ENCODE measurements at places on chromosomes 2 and 18.

DNA sequence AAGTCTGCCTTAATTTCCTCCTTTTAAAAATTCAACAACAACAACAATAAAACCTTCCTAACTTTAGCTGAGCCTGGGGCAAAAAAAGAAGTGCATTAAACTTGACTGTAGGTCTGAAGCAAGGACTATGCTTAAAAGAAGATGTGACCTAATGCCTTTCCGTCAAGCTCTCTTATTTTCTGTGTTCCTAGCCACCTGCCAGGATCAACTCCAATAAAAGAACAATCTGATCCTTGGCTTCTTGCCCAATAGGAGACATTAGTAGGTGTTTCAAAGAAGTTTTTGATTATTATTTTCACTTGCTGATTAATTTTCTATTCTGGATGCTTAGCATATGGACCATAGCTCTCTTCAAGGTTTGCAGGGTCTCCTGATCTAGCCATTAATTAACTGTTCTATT lies 237.5 kb downstream of the STK39 start:
- DNase-seq = no peak

DNA sequence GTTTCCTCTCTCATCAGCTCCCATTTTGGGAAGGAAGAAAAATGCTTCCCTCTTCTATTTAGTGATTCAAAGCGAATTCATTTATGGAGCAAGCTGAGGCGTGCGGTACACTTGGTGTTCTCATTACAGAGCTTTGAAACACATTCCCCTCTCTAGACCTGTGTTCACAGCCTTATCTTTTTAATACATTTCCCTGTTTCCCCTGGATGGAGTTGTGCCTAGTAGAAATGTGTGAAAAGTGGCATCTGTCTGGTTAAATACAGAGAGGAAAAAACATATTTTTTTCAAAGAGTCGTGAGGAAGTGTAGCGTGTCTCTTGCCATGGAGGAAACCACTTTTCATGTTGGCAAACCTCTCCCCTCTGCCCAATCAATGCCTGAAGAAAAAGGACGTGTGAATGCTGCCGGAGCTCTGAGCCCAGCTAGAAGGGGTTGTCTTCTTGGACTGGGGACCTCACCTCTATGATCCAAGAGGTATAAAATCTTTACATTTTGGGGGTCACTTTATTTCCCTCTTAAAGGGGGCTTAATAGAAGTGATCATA lies 52.4 kb downstream of the DPP4 start:
- no peak for DNase-seq

GRCh38 chr2:237137626-237138323 lies 52.1 kb downstream of the COPS8 start:
- DNase-seq = no peak

- DNase-seq = no peak
These were observed 42.4 kb downstream of the SLC14A2 start for GRCh38 chr18:45657357-45658335.

GRCh38 chr2:104976603-104977120 lies 61.2 kb upstream of the MRPS9 start:
- no peak for DNase-seq

GRCh38 chr2:151437630-151438029 lies 27.9 kb downstream of the RIF1 start:
- DNase-seq = no peak

GRCh38 chr18:50179465-50179864 lies 15.5 kb downstream of the MYO5B start:
- DNase-seq = no peak

- DNase-seq = no peak
These were observed 271.9 kb downstream of the PHLPP1 start for GRCh38 chr18:62987055-62987830.

GRCh38 chr2:66875941-66876462 lies 441.1 kb downstream of the MEIS1 start:
- no peak for DNase-seq

DNA sequence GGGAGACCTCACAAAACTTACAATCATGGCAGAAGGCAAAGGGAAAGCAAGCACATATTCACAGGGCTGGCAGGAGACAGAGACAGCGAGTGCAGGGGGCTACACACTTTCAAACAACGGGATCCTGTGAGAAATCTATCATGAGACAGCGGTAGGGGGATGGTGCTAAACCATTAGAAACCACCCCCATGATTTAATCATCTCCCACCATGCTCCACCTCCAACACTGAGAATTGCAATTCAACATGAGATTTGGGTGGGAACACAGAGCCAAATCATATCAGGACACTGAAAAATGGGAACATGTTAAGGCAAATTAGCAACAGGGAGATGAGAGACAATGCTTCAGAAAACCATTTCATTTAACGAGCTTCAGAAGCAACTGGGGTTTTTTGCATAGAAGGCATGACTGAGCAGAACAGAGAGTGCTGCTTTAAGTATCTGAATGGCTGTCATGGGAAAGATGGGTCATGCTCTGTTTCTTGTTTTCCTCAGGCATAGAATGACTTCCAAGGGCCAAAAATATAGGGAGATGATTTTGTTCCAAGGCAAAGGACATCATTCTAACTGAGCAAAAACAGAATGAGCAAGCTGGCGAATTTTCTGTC lies 100.8 kb upstream of the MAP2 start:
- DNase-seq = no peak

- no peak for DNase-seq
These were observed 365.0 kb upstream of the CDH2 start for GRCh38 chr18:28541934-28542333.

- no peak for DNase-seq
These were observed 505.0 kb upstream of the ID2 start for GRCh38 chr2:8176887-8177286.

DNA sequence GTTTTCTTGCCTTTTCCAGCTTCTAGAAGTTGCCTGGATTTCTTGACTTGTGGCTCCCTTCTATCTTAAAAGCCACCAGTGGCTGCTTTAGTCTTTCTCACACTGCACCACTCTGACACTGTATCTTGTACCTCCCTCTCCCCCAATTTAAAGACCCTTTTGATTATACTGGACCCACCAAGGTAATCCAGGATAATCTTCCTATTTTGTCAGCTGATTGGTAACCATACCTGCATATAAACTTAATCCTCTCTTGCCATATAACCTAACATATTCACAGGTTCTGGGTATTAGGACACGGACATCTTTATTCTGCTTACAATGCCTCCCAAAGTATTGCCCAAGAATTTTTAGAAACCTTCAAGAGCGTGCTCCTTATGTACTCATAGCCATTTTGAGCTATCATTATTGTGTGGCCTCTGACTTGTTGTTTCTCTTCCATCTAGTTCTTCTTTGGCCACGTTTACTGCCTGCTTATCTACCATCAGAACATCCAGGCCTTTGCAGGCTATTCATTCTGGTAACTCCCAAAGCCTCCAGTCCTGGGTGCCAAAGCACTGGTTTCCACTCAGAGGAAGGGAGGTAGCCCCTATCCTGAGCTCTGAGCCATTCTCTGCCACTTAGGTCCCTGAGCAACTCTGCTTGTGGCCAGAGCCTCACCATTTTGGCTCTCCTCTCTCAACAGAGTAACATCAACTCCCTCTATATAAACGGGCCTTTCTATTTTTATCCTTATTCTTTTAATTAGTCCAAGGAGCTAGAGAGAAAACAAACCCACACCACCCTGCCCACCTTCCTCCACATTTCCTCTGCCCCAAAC lies 70.8 kb downstream of the MYO3B start:
- no peak for DNase-seq

- DNase-seq = no peak
These were observed 529.8 kb upstream of the VRK2 start for GRCh38 chr2:57516698-57517340.

GRCh38 chr2:220276741-220277444 lies 649.5 kb downstream of the SLC4A3 start:
- no peak for DNase-seq

DNA sequence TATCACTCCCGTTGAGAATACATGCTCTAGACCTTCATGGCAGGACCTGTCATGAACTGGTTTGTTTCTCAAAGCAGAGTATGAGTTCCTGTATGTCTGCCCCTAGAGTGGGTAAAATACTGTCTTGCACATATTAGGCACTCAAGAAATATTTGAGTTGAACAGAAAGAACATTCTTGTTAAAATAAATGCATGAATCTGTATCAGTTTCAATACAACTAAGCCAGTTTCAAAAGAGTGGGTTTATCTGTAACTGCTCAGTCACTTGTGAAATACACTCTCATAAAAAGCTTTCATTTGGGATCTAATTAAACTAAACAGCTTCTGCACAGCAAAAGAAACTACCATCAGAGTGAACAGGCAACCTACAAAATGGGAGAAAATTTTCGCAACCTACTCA lies 69.2 kb downstream of the RFTN2 start:
- DNase-seq = no peak

GRCh38 chr2:152154462-152154861 lies 21.1 kb downstream of the STAM2 start:
- DNase-seq = no peak

DNA sequence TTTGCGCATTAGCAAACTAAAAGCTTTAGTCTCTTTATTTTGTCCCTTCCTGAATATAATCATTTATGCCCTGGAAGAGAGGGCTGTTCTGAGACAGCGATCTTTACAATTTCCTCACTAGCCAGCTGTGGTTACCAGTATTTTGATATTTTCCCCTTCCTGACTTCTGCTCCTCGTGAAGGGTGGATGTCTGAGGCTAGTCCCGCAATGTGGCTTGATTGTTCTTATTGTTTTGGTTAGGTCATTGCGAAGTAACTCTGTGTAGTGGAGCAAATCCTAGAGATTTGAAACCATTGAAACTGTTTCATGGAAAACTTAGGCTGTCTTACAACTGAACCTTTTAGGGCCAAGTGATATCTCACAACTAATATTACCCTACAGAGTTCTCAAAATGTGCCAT lies 2.4 kb downstream of the MRPL33 start:
- no peak for DNase-seq

GRCh38 chr2:96872591-96873349 lies 2.9 kb upstream of the SEMA4C start:
- DNase-seq = no peak

DNA sequence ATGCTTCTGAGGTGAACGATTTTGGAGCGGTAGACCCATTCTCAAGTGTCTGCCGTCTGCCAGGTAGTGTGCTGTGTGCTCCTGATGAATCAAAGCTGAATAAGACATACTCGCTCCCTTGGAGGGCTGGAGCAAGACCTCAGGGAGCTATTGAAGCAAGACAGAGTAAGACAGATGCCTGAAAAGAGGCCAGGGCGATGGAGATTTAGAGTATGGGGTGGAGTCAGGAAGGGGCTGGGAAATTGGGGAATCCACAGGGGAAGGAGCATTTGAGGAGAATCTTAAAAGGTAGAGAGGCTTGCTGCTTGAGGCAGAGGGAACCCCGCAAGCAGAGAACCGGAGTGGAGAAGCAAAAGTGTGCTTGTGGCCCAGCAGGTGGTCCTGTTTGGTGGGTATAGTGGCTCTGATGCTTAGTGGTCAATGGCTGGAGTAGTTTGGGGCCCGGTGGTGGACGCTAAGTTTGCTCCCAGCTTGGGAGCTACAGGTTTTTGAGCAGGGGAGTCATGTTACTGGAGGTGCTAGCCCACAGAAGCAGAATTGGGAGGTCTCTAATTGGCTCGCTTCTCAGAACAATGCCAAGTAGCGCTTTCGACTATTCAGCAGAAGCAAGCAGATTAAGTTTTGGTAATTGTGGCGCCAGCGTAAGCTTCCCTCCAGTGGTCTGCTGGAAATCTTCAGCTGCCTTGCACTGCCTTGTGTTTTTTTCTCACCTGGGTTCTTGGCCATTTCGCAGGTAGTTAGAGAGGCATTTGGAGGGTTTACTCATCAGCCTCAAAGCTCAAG lies 2.0 kb downstream of the CNNM4 start:
- no peak for DNase-seq

DNA sequence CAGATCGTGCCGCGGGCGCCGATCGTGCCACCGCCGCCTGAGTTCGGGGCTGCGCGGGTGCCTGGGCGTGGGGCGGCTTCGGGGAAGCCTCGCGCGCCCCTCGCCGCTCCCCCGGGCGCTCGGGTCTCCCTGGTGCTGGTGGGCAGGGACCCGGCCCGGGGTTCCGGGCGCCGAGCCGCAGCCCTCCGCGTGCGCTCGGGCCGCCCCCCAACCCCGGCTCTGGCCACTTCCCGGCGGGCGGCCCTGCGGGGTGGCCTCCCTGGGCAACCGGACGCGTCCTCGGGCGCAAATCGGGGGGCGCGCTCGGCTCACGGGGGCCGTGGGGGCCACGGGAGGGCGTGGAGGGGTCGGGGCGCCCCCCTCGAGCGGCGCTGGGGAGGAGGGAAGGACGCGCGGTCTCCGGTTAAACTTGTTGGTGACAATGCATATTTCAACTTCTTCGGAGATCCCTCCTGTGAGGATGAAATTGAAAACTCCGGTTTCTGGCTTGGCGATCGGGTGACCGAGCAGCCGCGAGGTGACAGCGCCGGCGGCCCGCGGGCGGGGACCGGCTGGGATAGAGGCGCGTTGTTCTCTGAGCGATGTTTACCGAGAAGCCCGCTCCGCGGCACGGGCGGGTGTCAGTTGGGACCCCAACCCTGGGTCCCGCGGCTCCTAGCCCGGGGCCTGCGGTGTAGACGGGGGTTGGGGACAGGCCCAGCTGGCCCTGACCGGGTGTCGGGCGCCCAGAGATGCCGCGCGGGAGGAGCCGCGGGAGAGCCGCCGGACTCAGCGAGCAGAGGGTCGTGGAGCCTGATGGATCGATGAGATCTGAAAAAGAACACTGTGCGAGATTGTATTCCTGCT lies 676 bp downstream of the SH3BP4 start:
- DNase-seq = no peak

GRCh38 chr2:180872255-180872654 lies 108.2 kb upstream of the UBE2E3 start:
- DNase-seq = no peak

- no peak for DNase-seq
These were observed 22.1 kb downstream of the CENPA start for GRCh38 chr2:26807788-26808460.

DNA sequence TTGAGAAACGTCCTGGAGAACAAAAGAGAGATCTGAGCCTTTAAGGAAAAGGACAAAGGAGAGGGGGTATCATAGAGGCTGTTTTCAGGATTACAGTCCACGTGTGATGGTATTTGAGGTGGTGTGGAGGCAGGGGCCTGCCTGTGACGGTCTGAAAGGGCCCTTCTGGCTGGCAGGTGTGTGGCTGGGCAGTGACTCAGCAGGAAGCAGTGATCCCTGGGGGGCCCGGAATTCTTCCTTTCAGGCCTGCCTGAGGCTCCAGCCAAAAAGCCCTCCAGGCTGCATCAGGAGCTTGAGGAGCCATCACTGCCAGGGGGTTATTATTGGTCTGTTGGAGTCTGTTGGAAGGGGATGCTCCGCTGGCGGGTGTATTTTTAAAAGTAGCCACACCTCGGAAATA lies 97.2 kb upstream of the TMEM18 start:
- no peak for DNase-seq

GRCh38 chr2:34523958-34524514 lies 924.9 kb upstream of the FAM98A start:
- no peak for DNase-seq

- DNase-seq = no peak
These were observed 65.3 kb downstream of the SLC40A1 start for GRCh38 chr2:189515264-189515663.

DNA sequence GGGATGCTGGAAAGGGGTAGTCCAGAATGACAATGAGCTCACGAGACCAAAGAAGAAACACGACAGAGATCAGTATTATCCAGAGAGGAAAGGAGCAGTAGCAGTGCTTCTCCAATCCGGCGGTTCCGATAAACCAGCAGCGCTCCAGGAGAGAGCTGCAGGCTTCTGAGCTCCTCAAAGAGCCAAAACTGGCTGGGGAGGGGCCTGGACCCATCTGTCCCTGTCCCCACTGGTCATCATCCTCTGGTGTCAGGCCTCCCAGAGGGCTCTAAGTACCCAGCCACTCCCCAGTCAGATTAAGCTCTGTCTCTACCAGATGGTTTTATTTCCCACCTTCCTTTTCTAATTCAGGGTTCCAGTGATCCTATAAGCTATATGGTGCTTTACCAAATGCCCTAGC lies 23.2 kb downstream of the DNAJC27 start:
- DNase-seq = no peak

- no peak for DNase-seq
These were observed 24.6 kb upstream of the NOTO start for GRCh38 chr2:73177645-73178255.

All from activated CD4-positive, alpha-beta T cell treated with anti-CD3 and anti-CD28 coated beads for 1 hour (primary cell).